ENCODE measurements at places on chromosomes 5 and 9.

DNA sequence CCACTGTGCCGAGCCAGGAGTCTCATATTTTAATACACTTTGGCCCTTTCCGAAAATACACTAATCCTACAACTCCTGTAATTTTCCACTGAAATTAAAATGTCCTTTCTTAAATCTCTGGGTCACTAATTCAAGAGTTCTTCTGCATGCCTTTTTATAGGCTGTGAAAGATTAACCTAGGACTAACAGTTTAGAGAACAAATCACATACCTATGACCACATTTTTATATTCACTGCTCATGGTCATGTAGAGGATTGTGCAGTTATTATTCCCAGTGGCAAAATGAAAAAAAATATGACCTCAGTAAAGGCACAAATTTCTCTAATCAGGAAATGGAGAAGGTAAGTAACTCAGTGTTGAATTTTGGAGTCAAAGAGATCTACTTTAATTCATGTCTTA, 33.4 kb downstream of the SLCO4C1 start:
- DNase-seq, result no peak

GRCh38 chr5:150559088-150559487, 51.2 kb downstream of the NDST1 start:
- no peak for DNase-seq

GRCh38 chr9:114169952-114170770, 14.8 kb downstream of the COL27A1 start:
- DNase-seq, result no peak

GRCh38 chr9:94773655-94774054, 47.2 kb downstream of the AOPEP start:
- no peak for DNase-seq

DNA sequence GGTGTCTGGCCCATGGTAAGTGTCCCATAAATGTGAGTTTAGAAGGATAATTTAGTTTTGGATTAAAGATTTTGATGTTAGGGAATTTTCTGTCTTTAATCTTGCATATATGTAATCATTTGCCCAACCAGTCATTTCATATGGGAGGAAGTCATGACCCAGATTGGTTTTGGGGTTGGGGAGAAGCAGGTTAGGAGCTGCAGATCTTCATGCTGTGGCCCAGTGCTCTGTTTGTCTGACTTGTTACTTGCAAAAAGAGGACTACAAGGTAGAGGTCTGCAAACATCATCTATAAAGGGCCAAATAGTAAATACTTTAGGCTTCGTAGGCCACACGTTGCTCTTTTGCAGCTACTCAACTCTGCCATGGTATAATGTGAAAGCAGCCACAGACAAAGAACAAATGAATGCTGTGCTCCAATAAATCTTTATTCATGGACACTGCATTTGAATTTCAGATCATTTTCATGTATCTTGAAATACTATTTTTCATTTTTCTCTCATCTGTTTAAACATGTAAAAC, 16.8 kb downstream of the OSTF1 start:
- DNase-seq, result no peak

DNA sequence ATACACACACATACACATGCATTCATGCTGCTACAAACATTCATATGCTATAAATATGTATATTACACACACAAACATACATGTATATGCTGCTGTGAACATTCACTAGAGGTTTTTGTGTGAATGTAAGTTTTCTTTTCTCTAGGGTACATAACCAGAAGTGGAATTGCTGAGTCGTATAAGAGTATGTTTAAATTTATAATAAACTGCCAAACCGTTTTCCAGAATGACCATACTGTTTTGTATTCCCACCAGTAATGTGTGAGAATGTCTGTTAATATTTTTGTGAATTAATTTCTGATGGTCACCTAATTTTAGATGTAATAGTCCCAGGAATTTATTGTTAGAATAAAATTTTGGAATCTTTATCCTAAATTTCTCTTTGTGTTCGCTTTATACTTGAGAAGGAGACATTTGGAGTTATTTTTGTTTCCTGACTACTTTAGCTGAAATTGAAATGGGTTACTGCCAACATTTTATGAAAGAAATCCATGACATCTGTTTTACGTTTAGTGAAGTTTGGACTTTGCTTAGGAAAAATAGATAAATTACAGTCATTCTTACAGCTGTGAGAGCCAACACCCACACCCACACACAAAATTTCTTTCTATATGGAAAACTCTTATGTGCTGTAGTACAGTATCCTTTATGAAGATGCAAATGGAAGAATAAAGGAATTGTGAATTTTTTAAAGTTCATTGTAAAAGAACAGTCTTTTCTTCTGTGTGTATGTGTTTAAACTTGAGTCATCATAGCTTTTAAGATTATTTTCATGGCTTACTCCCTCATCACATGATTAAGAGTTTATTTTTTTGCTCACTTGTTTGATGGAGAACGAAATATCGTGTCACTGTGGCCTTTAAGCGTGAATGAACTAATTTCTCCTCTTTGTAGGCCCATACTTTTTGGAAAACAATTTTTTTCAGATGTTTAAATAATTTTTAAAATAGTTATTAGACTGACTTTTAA, 24.3 kb downstream of the CENPP start:
- no peak for DNase-seq

DNA sequence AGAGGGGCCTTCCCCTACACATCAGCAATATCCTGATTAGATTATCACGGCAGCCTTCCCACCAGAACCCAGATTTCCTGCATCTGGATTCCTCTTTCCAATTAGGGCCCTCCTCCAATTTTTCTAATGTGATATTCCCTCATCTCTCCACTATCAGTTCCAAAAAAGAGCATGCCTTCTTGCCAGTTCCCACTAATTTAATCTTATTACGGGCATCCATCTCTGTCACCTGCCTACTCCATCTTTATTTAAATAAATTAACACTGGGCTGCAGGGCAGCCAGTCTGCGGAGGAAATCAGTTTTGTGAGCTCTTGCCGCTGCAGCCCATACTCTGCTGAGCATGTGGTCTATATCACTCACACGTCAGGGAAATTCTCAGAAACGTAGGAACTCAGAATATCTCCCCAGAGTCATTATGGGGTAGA, 16.6 kb upstream of the FBP2 start:
- DNase-seq, result no peak

- DNase-seq, result no peak
Measured at GRCh38 chr9:35285731-35286130, 123.9 kb downstream of the UNC13B start.

DNA sequence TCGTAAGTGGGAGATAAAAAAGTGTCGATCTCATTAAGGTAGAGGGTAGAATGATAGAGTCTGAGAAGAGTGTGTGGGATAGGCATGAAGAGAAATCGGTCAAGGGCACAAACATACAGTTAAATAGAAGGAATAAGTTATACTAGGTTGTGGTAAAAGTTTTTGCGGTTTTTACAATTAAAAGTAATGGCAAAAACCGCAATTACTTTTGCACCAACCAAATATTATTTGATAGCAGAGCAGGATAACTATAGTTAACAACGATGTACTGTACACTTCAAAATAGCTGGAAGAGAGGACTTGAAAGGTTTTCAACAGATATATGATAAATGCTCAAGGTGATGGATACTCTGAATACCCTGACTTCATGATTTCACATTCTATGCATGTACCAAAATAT, 135.8 kb upstream of the CDH12 start:
- DNase-seq, result no peak

- no peak for DNase-seq
Measured at GRCh38 chr5:137902408-137903133, 13.3 kb downstream of the PKD2L2 start.

GRCh38 chr5:57434227-57434640, 48.4 kb downstream of the ACTBL2 start:
- no peak for DNase-seq
